Midbrain (tissue), 1 donor: ENCODE measurements at places on chromosomes 16 and 17.

DNA sequence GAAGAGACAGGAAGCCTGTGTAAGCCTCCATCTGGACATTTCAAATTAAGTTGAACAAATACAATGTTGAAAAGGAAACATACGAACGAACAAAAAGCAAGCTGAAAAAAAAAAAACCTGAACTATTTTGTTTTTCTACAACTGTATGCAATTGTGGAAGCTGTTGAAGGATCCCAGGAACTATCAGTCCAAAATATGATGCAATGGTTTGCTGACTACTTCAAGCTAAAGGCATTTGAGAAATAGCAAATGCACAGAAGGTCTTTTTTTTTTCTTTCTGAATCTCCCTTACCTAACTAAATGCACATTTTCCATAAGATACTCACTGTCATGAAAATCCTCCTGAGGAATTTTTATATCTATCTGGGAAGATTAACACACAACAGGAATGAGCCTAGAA lies 40.2 kb downstream of the MAF start:
- DNase-seq: no peak

GRCh38 chr17:62791767-62792446 lies 16.2 kb downstream of the MARCHF10 start:
- no peak for DNase-seq

GRCh38 chr17:4886830-4887229 lies 12.5 kb upstream of the C17orf107 start:
- no peak for DNase-seq

DNA sequence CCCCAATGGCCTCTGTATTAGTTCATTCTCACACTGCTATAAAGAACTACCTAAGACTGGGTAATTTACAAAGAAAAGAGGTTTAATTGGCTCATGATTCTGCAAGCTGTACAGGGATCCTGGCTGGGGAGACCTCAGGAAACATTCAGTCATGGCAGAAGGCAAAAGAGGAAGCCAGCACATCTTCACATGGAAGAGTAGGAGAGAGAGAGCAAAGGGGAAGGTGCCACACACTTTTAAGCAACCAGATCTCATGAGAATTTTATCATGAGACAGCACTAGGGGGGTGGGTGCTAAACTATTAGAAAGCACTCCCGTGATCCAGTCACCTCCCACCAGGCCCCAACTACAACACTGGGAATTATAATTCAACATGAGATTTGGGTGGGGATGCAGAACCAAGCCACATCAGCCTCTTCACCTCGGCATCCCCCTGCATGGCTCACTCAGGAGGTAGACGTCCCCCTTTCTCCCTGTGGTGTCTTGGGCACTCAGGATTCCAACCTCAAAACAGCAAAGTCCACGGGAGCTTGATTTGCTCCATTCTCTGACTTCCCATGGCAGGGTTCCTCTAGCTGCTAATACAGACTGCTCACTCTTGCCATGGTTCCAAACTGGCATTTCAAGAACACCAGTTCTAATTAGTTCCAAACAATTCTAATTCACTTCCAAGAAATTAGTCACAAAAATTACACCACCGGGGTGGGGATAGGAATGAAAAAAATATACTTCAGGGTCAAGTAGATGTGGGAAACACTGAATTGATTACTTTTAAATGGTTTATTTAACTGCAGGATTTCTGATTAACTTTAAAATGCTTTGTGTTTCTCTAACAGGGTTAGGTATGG lies 203.8 kb upstream of the HSBP1 start:
- no peak for DNase-seq

DNA sequence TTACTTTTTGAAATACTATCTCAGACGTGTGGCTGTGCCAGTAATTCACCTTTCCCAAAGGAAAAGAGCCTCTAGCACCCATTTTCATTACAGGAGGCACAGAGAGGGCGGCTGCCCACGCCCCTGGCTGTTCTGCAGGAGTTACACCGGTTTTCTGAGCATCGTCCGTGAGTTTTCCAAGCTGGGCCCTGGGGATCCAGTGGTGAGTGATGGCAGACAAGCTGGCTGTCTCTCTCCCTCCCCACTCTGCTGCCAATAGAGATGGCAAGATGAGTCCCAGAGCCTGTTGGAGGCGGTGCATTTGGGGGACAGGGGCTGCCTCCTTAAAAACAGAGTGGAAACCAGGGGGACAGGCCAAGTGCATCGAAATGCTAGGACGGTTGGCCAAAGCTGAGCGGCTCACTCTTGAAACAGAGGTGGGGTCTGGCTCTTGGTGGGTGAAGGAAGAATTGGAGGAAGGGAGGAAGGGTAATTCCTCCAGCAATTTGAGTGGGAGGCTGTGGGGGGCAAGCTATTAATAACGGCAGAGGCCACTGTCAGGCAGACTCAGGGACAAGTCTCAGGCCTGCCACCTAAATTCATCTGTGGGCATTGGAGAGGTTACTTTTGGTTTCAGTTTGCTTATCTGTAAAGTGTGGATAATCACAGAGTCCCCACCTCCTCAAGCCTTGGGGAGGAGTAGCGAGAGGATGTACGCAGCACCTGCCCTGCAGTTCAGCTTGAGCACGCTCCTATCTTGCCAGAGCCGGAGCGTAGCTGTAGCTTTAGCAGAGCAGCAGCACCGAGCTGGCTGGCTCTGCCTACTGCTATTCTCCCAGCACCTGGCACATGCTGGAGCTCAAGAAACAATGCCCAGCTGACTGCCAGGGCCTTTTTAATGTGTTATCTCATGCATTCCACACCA lies 7.5 kb upstream of the NOS2 start:
- DNase-seq: no peak

GRCh38 chr17:73093286-73093685 lies 798 bp upstream of the SLC39A11 start:
- DNase-seq: no peak

DNA sequence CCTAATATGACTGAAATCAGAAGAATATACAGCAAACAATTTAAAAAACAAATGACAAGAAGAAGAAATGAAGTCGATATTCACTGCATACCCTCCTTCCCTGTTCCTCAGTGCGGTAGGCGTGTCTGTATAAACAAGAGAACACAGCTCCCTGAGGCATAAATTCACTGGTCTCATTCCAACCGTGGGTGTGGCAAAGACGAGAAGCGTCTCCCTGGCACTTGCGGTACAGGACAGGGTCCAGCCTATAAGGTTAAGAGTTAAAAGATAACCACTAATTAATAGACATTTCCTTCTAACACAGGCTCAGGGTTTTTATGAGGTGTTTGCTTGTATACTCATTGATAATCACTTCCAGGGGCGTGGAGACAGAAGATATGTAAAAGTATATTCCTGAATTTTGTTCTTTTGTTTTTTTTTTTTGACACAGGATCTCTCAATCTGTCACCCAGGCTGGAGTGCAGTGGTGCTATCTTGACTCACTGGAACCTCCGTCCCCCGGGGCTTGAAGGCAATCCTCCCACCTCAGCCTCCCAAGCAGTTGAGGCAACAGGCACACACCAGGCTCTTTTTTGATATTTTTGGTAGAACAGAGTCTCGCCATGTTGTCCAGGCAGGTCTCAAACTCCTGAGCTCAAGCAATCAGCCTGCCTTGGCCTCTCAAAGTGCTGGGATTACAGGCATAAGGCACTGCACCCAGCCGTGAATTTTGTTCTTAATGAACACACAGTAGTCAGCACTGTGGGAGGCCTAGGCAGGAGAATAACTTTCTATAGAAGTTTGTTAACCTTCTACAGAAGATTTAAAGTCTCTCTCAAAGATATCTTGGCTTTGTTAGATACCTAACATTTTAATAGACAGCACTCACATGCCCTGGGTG lies 59.1 kb upstream of the CLEC18B start:
- no peak for DNase-seq

DNA sequence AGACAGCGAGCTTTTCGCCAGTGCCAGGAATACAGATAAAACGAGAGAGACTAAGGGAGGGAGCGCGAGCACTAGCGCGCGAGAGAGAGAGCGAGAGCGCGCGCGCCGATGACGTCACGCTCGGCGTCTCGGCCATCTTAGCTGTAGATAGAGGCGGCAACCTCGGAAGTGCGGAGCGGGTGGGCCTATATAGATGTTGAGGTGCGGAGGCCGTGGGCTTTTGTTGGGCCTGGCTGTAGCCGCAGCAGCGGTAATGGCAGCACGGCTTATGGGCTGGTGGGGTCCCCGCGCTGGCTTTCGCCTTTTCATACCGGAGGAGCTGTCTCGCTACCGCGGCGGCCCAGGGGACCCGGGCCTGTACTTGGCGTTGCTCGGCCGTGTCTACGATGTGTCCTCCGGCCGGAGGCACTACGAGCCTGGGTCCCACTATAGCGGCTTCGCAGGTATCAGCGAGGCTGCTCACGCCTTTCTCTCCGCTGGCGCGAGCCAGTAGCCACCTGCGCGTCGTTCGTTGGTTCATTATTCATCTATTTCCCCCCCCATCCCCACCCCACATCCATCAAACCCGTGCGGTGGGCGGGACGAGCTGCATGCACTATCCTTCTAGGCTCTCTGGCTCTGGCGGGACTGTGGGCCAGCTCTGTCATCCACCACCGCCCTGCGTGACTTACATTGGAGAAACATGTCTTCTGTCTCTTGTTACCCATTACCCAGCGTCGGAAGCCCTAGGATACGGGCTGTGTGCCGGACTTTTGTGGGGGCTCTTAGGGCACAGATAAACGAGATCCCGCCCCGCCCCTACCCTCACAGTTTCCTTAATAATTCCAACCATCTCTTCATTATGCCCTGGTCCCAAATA lies 795 bp downstream of the CYB5D2 start:
- peak; percentile 89 for DNase-seq

- no peak for DNase-seq
Measured at GRCh38 chr16:46790599-46791270, 40.2 kb downstream of the C16orf87 start.

DNA sequence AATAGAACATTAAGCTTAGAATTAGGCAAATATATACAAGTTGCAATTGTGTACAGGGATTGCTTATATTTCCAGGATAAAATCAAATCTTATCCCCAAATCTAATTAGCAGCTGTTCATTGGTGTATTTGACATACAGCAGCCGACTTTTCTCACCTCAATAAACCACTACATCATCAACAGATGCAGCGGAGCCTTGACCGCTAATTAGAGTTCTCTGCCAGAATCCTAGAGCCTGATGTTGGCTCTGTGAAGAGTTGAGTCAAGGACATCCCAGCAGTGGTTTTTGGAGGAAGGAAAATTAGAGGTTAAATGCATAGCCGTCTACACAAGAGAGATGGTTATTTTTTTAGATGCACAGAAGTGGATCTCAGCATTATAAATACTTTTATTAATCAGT lies 221.9 kb upstream of the CACNG5 start:
- no peak for DNase-seq

GRCh38 chr17:59415397-59415796 lies 83.9 kb downstream of the YPEL2 start:
- no peak for DNase-seq

- no peak for DNase-seq
Measured at GRCh38 chr17:47219621-47220475, 10.7 kb downstream of the MYL4 start.
